ENCODE measurements at places on chromosomes 1 and 21. TPM values are rescaled to one million over a fixed set of nuclear protein-coding genes. Genes with fewer than 3 reads are reported as not detected.

GBP1 gene
- total RNA-seq, result 7.8 TPM

BMP8B gene
- 0.71 TPM for total RNA-seq

GPR61 gene
- 1.4 TPM for total RNA-seq

GNG12 gene
- total RNA-seq, result 47.9 TPM
